NCI-H345 (cell line): ENCODE measurements at places on chromosomes 7 and 10.

- DNase-seq, result no peak
Observed at GRCh38 chr7:129434675-129435318, 565 bp downstream of the STRIP2 start.

- DNase-seq, result peak; percentile 97
Observed at GRCh38 chr7:73742753-73743641, 4.4 kb upstream of the ABHD11 start.

GRCh38 chr7:139773371-139773770 is 4.4 kb downstream of the HIPK2 start:
- DNase-seq, result no peak

GRCh38 chr10:86099542-86100334 is 266.9 kb downstream of the GRID1 start:
- DNase-seq, result no peak

GRCh38 chr10:122237331-122237990 is 33.6 kb upstream of the BTBD16 start:
- no peak for DNase-seq

DNA sequence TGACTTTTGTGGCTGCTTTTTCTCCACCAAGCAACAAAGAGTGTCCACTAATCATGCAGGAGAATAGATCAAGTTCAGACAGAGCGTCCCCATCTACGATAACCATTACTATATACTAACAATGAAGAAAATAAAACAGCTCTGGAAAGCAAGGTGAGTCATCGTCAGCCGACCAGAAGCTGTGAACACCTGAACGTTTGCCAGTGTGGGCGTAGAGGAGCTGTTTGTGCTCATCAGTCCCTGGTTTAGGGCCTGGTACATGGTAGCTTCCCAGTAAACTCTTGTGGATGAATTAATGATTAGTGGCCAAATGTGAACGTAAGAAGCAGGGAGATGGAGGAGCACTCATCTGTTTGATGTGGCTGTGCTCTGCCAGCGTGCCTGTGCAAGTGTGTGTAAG is 180.7 kb downstream of the EVX1 start:
- no peak for DNase-seq

- DNase-seq, result no peak
Observed at GRCh38 chr7:123241809-123242208, 42.0 kb upstream of the SLC13A1 start.

DNA sequence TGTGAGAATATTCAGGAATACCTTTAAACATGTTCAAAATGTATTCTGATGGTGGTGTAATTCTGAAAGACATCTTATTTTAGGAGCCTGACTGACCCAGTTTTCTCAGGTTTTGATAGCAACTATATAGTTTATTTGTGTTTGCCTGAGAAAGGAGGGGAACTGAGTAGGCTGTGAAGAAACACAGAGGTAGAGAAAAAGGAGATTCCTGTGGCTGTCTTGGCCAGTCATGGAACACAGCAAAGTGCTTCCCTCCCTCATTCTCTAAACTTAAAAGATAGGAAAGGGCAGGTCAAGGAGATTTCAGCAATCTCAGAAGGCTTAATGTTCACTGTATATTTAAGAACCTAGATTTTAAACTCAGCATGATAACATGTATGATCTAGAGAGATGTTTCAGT is 43.5 kb downstream of the ZMYND11 start:
- DNase-seq, result no peak

GRCh38 chr10:72692994-72693781 is 1.2 kb downstream of the MCU start:
- no peak for DNase-seq

- DNase-seq, result peak; percentile 16
Observed at GRCh38 chr7:101386558-101387231, 24.0 kb downstream of the COL26A1 start.

DNA sequence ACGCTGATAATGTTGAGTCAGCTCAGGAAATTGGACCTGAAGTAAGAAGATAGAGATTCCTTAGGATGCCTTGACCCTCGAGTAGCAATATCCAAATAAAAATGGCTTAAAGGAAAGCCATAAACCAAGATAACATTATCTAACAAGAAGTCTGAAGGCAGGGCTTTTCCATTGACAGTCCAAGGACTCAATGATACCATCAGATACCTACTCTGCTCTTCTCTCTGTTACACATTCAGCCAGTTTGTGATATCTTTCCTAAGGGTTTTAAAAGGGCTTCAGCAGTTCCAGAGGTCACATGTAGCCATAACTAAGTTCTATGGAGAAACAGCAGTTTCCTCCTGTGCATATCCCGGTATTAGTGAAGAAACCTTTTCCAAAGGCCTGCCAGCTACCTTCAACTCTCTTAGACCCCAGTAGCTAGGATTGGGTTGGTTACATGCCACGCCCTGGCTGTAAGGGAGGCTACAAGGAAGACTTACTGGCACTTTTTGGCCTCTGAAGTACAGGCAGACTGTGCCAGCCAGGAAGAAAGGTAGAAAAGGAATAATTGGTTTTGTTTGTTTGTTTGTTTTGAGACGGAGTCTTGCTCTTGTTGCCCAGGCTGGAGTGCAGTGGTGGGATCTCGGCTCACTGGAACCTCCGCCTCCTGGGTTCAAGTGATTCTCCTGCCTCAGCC is 10.6 kb downstream of the SHLD2 start:
- DNase-seq, result no peak

GRCh38 chr7:105978035-105978434 is 15.0 kb downstream of the CDHR3 start:
- no peak for DNase-seq

- no peak for DNase-seq
Observed at GRCh38 chr7:88599528-88599927, 160.0 kb upstream of the ZNF804B start.

DNA sequence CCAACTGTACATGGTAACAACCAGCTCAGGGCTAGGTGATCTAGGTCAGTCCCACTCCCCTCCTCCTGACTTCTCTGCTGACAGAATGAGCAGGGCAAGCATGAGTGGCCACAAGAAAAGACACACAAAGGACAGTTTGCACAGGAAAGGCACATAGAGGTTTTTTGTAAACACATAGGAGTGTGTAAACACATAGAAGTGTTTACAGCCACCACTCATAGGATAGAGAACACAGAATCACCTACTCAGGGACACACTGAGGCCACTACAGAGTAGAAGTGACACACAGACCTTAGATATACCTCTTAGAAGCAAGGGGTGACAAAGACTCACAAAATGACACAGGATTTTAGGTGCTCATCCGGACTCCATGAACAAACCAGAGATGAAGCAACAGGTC is 19.0 kb downstream of the NUDCD3 start:
- peak; percentile 43 for DNase-seq
